K562 (cell line): ENCODE measurements at places on chromosomes 3 and 15. TPM values are rescaled to one million over a fixed set of nuclear protein-coding genes. Genes with fewer than 3 reads are reported as not detected.

GUCA1C gene
- not detected in 2 replicates for polyA plus RNA-seq

RBP2 gene
- polyA plus RNA-seq = not detected in 2 replicates

LXN gene
- polyA plus RNA-seq = not detected in 2 replicates

FOXB1 gene
- polyA plus RNA-seq = not detected in 2 replicates

GRCh38 chr3:184380627-184381260, 890 bp downstream of the CHRD start:
- DNase-seq = no peak

GRCh38 chr15:62855085-62855476, 187.5 kb upstream of the TPM1 start:
- no peak for DNase-seq

GRCh38 chr3:15579051-15579450, 22.3 kb downstream of the HACL1 start:
- no peak for DNase-seq
